ENCODE measurements at places on chromosomes 4 and X. TPM values are rescaled to one million over a fixed set of nuclear protein-coding genes. Genes with fewer than 3 reads are reported as not detected.

The PNMA3 gene
- total RNA-seq, result 0.49 TPM

The PF4V1 gene
- not detected for total RNA-seq

The DDIT4L gene
- total RNA-seq, result 5.4 TPM

- DNase-seq, result no peak
Measured at GRCh38 chr4:89598602-89599001, 238.4 kb downstream of the SNCA start.

- DNase-seq, result no peak
Measured at GRCh38 chrX:9048801-9049200, 14.9 kb upstream of the FAM9B start.

DNA sequence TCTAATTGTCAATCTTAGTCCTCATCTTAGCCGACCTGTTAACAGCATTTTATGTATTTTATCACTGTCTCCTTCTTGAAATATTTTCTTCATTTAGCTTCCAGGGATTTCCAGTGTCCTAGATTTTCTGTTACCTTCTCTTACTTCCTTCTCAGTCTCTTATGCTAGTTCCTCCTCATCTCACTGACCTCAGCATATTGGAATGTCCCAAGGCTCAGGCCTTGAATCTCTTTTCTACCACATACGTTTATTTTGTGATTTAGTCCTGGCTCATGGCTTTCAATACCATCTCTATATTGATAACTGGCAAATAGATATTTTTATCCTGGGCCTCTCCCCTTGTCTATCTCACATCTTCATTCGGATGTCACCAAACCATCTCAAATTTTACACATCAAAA is 61.1 kb downstream of the IQCM start:
- no peak for DNase-seq

GRCh38 chrX:69148946-69149345 is 16.3 kb downstream of the PJA1 start:
- DNase-seq, result no peak

DNA sequence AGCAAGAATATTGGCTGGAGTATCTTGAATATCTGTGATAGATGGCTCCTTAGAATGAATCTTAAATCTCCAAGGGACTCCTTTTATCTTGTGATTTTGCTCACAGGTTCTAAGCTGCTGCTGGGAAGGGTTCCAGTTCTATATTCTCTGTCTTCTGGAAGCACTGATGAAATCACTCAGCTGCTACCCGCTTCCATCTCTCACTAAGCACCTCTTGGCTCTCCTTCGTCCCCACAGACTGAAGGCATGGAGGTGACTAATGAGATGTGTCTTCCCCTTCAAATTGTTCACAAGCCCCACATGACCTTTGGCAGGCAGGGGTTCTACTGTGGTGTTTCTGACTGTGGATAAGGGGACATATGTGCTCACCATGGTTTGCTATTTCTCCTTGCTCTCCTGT is 75.9 kb downstream of the C4orf51 start:
- no peak for DNase-seq

DNA sequence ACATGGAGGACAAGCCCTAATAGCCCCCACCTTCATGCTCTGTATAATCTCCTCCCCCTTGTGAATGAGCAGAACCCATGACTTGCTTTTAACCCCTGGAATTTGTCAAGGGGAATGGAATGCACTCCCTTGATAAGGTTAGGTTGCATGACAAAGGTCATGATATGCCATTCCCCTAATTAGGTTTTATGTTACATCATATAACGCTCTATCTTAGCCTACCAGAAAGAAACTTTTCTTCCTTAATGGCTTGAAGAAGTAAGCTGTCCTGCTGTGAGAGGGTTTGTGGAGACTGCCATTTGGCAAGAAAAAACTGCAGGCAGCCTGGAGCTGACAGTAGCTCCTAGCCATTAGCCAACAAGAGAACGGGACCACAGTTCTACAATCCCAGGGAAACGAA is 399.8 kb upstream of the MAD2L1 start:
- DNase-seq, result no peak

- no peak for DNase-seq
Measured at GRCh38 chr4:77777135-77777807, 41.9 kb downstream of the CNOT6L start.

GRCh38 chr4:20046931-20047677 is 204.6 kb upstream of the SLIT2 start:
- DNase-seq, result no peak

DNA sequence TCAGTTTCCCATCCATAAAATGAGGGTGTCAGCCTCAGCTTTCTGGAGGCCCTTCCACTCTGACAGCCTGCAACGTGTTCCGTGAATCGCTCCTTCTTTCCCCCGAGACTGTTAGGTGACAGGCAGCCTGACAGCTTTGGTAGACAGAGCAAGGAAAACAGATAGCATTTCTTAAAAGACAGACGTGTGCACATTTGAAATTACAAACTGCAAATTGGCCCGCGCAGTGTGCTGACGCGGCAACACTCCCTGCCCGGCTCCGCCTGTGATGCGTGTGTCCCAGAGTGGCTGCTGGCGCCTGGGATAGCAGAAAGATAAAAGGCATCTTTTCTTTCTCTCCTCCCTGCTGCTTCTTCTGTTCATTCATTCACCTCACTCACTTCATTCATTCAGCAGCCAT is 245.3 kb downstream of the AFAP1 start:
- no peak for DNase-seq

GRCh38 chr4:126715681-126716080 is 917.1 kb upstream of the INTU start:
- no peak for DNase-seq

All from vagina (tissue), 2 donors.